Smooth muscle cell of the umbilical artery (primary cell): ENCODE measurements at places on chromosomes 1 and 21. TPM values are rescaled to one million over a fixed set of nuclear protein-coding genes. Genes with fewer than 3 reads are reported as not detected.

The CELA2B gene
- not detected in 2 replicates for total RNA-seq

The C1orf141 gene
- total RNA-seq = not detected in 2 replicates

The SLC44A3 gene
- 0.59 and 0.65 TPM in 2 replicates for total RNA-seq

The VANGL2 gene
- total RNA-seq = under 0.01 and 0.23 TPM in 2 replicates

The IGSF21 gene
- total RNA-seq = not detected in 2 replicates

The TMCC2 gene
- total RNA-seq = 4.5 and 6.8 TPM in 2 replicates

The CTSK gene
- total RNA-seq = 3.9 and 5.0 TPM in 2 replicates

The DEDD gene
- 18.1 and 29.1 TPM in 2 replicates for total RNA-seq

The TP73 gene
- not detected in 2 replicates for total RNA-seq

The VWA5B1 gene
- total RNA-seq = not detected in 2 replicates

The SLC30A1 gene
- 34.7 and 37.2 TPM in 2 replicates for total RNA-seq

The EDEM3 gene
- 186 and 211 TPM in 2 replicates for total RNA-seq

The SRSF10 gene
- 73.3 and 93.7 TPM in 2 replicates for total RNA-seq

The HJV gene
- total RNA-seq = not detected in 2 replicates

The PAPPA2 gene
- 13.6 and 15.4 TPM in 2 replicates for total RNA-seq

The SPATA1 gene
- total RNA-seq = 0.59 TPM in 1 of 2 replicates, not detected in the other

The CFAP141 gene
- total RNA-seq = not detected in 2 replicates

The BNIPL gene
- total RNA-seq = 0.14 and 0.30 TPM in 2 replicates

The ADORA1 gene
- 5.7 and 12.8 TPM in 2 replicates for total RNA-seq

The HORMAD1 gene
- 0.59 TPM in 1 of 2 replicates, not detected in the other for total RNA-seq

The LDLRAD1 gene
- total RNA-seq = not detected in 2 replicates

The GJB4 gene
- not detected in 2 replicates for total RNA-seq

The RGS16 gene
- 0.14 and 0.30 TPM in 2 replicates for total RNA-seq

The SH3D21 gene
- 6.5 and 10.5 TPM in 2 replicates for total RNA-seq

The ZNF678 gene
- 3.9 and 5.5 TPM in 2 replicates for total RNA-seq

The IVL gene
- total RNA-seq = 1.1 TPM in 1 of 2 replicates, not detected in the other

The GLIS1 gene
- 0.37 and 2.7 TPM in 2 replicates for total RNA-seq

The HNRNPCL1 gene
- not detected in 2 replicates for total RNA-seq

The MTARC2 gene
- 1.4 and 1.5 TPM in 2 replicates for total RNA-seq

The MRPL39 gene
- 25.5 and 26.2 TPM in 2 replicates for total RNA-seq

The B3GALT2 gene
- 0.37 and 0.89 TPM in 2 replicates for total RNA-seq

The FCRL4 gene
- total RNA-seq = not detected in 2 replicates

The HDAC1 gene
- total RNA-seq = 75.1 and 78.2 TPM in 2 replicates

The RNPC3 gene
- total RNA-seq = 3.9 and 7.1 TPM in 2 replicates

The APCS gene
- total RNA-seq = not detected in 2 replicates

The DBT gene
- 7.7 and 10.4 TPM in 2 replicates for total RNA-seq

The CFAP107 gene
- total RNA-seq = not detected in 2 replicates

The VANGL1 gene
- total RNA-seq = 6.2 and 9.5 TPM in 2 replicates

The LRRN2 gene
- total RNA-seq = not detected in 2 replicates

The LCE2A gene
- total RNA-seq = not detected in 2 replicates

The SPATA45 gene
- not detected in 2 replicates for total RNA-seq

The MSH4 gene
- total RNA-seq = 0.46 and 0.59 TPM in 2 replicates

The LYPD8 gene
- not detected in 2 replicates for total RNA-seq

The C4BPA gene
- total RNA-seq = not detected in 2 replicates

The ENAH gene
- 132 and 134 TPM in 2 replicates for total RNA-seq

The VWA1 gene
- 10.4 and 13.1 TPM in 2 replicates for total RNA-seq

The TMEM50B gene
- 37.3 and 51.4 TPM in 2 replicates for total RNA-seq

The CYP2J2 gene
- under 0.01 and 0.32 TPM in 2 replicates for total RNA-seq

The CROCC gene
- total RNA-seq = 14.2 and 20.5 TPM in 2 replicates

The CD1C gene
- not detected in 2 replicates for total RNA-seq

The CCDC17 gene
- total RNA-seq = 0.30 and 0.78 TPM in 2 replicates

The NIBAN1 gene
- total RNA-seq = 59.1 and 69.3 TPM in 2 replicates

The TMPRSS15 gene
- not detected in 2 replicates for total RNA-seq

The AVPR1B gene
- total RNA-seq = not detected in 2 replicates

The MAP10 gene
- 1.8 TPM in 2 replicates for total RNA-seq

The RLF gene
- total RNA-seq = 33.6 and 38.3 TPM in 2 replicates
